Pancreas (tissue), 10 donors: ENCODE measurements at places on chromosomes 2 and 18. TPM values are rescaled to one million over a fixed set of nuclear protein-coding genes. Genes with fewer than 3 reads are reported as not detected.

GRCh38 chr2:178910005-178910404 lies 102.8 kb upstream of the TTN start:
- H3K4me3 ChIP-seq, result no peak overlapping the region
- H3K27me3 ChIP-seq, result no peaks in the 10 kb centered on the region
- DNase-seq, result no peak
- no peak overlapping the region for H3K27ac ChIP-seq

DNA sequence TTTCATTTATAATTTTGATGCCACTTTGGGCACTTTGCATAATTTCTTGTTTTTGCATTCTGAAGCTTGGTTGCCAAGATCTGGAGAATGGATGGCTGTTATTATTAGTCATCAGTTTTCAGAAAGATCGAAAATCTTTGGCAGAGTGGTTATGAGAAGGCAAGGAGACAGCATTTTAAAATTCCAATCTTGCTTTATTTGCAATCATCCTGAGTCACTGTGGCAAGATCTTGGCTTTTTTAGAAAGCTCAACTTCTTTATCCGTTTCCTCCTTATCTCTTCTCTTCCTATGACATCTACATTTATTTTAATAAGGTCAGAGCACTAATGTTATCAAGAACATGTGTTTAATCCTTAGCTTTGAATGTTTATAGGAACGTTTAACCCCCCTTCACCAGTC lies 31.1 kb upstream of the EIF2AK3 start:
- H3K4me1 ChIP-seq, result no peaks in the 10 kb centered on the region
- no peak overlapping the region for H3K27ac ChIP-seq
- no peaks in the 10 kb centered on the region for H3K27me3 ChIP-seq

DNA sequence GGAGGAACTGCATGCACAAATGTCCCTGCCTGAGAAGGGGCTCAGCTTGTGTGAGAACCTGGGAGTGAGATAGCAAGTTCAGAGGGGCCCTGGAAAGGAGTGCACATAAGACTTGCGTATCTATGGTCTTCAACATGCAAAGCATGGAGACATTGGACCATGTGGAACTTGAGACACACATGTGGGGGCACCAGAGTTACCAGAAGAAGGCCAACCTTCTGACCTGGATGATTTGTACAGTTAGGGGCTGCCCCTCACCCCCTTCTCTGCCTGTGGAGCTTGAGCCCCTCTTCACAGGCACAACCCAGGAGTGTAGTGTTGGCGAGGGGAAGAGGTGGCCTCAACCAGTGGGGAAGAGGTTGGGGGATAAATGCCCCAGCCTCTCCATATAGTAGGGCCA lies 165.0 kb upstream of the ARL4C start:
- DNase-seq, result no peak
- no peaks in the 10 kb centered on the region for H3K4me1 ChIP-seq
- H3K4me3 ChIP-seq, result no peak overlapping the region
- H3K27me3 ChIP-seq, result no peaks in the 10 kb centered on the region
- H3K36me3 ChIP-seq, result no peaks in the 10 kb centered on the region

- no peaks in the 10 kb centered on the region for H3K36me3 ChIP-seq
- no peak overlapping the region for H3K4me3 ChIP-seq
- no peak for DNase-seq
- H3K27me3 ChIP-seq, result no peaks in the 10 kb centered on the region
- peaks cover 6% of the 10 kb centered on the region for H3K4me1 ChIP-seq
Measured at GRCh38 chr2:65366595-65367125, 65.7 kb downstream of the SPRED2 start.

- no peaks in the 10 kb centered on the region for H3K36me3 ChIP-seq
- no peaks in the 10 kb centered on the region for H3K4me1 ChIP-seq
- H3K27me3 ChIP-seq, result no peaks in the 10 kb centered on the region
- no peak overlapping the region for H3K4me3 ChIP-seq
- DNase-seq, result no peak
Measured at GRCh38 chr18:44423814-44424644, 256.7 kb upstream of the SETBP1 start.

GRCh38 chr2:197356136-197356535 lies 45.6 kb upstream of the ANKRD44 start:
- no peak overlapping the region for H3K4me3 ChIP-seq
- H3K36me3 ChIP-seq, result no peaks in the 10 kb centered on the region
- H3K4me1 ChIP-seq, result no peaks in the 10 kb centered on the region
- H3K27me3 ChIP-seq, result no peaks in the 10 kb centered on the region

DNA sequence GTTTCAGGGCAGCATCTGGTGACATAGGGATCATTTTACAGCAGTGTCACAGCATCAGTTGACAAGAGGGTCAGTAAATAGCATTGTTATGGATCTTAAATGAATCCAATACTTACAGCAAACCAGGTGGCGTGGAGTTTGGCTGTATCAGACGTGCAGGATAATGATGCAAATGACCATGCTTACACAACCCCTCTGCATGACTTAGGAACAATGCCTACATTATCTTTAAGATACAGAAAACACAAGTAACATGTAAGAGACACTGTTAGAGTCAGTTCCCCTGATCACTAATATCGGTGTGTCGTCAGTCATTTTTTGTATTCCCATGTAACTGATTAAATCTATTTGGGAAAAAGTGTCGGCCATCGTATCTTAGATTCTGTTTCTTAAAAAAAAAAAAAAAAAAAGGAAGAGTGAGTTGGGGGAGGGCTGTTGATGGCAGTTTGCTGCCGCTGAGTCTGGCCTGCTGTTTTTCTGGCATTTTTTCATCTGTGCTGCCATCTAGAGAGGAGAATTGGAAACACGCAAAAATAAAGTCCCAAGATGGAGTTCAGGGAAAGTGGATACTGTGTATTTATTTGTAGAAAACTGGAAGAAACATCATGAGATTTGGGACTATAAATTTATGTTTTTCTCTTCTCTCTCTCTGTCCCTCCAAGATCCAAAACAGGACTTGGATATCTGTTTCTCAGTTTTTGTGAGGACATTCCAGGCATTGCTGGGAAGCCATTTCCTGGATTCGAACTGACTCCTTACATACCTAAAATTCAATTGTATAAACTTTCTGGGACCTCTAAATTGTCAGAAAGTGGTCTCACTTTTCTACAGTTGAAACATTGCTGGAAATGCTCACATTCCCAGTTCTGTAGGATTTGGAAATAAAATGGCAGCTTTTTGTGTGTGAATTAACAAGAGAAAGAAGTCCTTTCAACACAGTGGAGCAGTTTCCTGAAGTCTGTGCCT lies 60.3 kb upstream of the AGPS start:
- no peaks in the 10 kb centered on the region for H3K4me1 ChIP-seq
- no peak for DNase-seq
- H3K36me3 ChIP-seq, result no peaks in the 10 kb centered on the region
- H3K27me3 ChIP-seq, result no peaks in the 10 kb centered on the region
- no peak overlapping the region for H3K4me3 ChIP-seq

- no peak overlapping the region for H3K4me3 ChIP-seq
- H3K27ac ChIP-seq, result no peak overlapping the region
- DNase-seq, result no peak
- H3K36me3 ChIP-seq, result no peaks in the 10 kb centered on the region
- no peaks in the 10 kb centered on the region for H3K27me3 ChIP-seq
Measured at GRCh38 chr2:205868773-205869333, 186.6 kb downstream of the NRP2 start.

- H3K4me1 ChIP-seq, result no peaks in the 10 kb centered on the region
- no peaks in the 10 kb centered on the region for H3K27me3 ChIP-seq
- H3K27ac ChIP-seq, result no peak overlapping the region
- H3K4me3 ChIP-seq, result no peak overlapping the region
Measured at GRCh38 chr2:238912228-238912915, 64.5 kb downstream of the TWIST2 start.

DNA sequence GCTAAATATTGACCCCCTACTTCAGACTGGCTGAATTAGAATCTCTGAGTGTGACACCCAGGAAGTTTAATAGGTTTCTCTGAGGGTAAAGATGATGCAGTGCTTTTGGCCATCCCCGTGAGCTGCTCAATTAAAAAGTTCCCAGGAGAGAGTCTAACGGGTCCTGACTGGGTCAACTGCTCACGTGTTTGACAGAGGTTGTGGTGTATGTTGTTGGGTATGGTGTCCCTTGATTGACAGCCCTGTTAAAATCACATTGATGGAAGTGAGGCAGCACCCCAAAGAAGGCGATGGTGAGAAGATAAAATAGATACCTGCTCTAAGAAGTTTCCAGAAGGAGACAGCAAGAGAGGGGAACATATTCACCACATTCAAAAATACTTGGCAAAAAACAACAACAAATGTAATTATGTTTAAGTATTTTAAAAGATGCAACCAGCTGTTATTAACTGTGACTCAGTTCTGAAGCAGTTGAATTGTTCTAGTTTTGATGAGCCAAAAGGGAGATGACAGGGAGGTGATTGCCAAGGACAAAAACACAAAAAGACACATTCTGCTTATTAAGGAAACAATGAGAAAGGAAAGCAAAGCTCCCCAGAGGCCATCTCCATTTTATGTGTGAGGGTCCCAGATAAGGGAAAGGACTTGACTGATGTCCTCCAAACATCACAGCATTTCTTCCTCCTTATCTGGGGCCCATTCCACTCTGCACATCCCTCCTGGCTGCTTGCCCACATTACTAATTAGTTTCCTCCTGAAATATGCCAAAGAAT lies 11.5 kb upstream of the GMCL1 start:
- no peak for DNase-seq
- no peak overlapping the region for H3K27ac ChIP-seq
- H3K4me1 ChIP-seq, result no peaks in the 10 kb centered on the region
- H3K27me3 ChIP-seq, result no peaks in the 10 kb centered on the region
- no peak overlapping the region for H3K4me3 ChIP-seq

GRCh38 chr2:7272210-7272609 lies 355.0 kb downstream of the RNF144A start:
- no peaks in the 10 kb centered on the region for H3K27me3 ChIP-seq
- no peak overlapping the region for H3K4me3 ChIP-seq
- no peaks in the 10 kb centered on the region for H3K4me1 ChIP-seq
- H3K27ac ChIP-seq, result no peak overlapping the region
- no peak for DNase-seq

GRCh38 chr2:217326238-217327022 lies 466.6 kb upstream of the TNP1 start:
- no peaks in the 10 kb centered on the region for H3K27me3 ChIP-seq
- no peak overlapping the region for H3K4me3 ChIP-seq
- no peak for DNase-seq

- no peak for DNase-seq
- no peaks in the 10 kb centered on the region for H3K4me1 ChIP-seq
- H3K27ac ChIP-seq, result no peak overlapping the region
- no peaks in the 10 kb centered on the region for H3K36me3 ChIP-seq
- H3K4me3 ChIP-seq, result no peak overlapping the region
Measured at GRCh38 chr2:67994716-67995115, 68.1 kb downstream of the C1D start.

- H3K4me1 ChIP-seq, result peaks cover 6% of the 10 kb centered on the region
- no peak overlapping the region for H3K4me3 ChIP-seq
- no peaks in the 10 kb centered on the region for H3K27me3 ChIP-seq
- no peak for DNase-seq
Measured at GRCh38 chr2:223542501-223542900, 59.7 kb downstream of the SCG2 start.

- H3K4me1 ChIP-seq, result no peaks in the 10 kb centered on the region
- no peak overlapping the region for H3K4me3 ChIP-seq
Measured at GRCh38 chr2:60311524-60311923, 241.9 kb downstream of the BCL11A start.

DNA sequence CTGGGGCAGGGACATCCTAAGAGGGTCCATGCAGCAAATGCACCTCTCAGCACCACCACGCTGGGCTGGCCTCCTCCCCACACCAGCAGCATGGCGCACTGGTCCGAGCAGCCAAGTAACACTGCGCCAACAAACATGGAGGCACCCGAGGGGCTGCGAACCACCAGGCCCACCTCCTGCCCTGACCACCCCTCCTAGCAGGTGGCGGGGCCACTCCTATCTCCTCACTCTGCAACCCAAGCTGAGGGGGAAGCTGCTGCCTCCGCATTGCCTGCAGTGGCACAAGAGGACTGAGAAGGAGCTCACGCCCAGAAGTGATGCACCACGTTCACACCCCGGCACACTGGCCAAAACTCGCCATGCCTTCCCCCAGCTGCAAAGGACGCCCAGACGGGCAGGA lies 94.4 kb downstream of the EIPR1 start:
- H3K27ac ChIP-seq, result no peak overlapping the region
- H3K36me3 ChIP-seq, result no peaks in the 10 kb centered on the region
- DNase-seq, result no peak
- no peak overlapping the region for H3K4me3 ChIP-seq

DNA sequence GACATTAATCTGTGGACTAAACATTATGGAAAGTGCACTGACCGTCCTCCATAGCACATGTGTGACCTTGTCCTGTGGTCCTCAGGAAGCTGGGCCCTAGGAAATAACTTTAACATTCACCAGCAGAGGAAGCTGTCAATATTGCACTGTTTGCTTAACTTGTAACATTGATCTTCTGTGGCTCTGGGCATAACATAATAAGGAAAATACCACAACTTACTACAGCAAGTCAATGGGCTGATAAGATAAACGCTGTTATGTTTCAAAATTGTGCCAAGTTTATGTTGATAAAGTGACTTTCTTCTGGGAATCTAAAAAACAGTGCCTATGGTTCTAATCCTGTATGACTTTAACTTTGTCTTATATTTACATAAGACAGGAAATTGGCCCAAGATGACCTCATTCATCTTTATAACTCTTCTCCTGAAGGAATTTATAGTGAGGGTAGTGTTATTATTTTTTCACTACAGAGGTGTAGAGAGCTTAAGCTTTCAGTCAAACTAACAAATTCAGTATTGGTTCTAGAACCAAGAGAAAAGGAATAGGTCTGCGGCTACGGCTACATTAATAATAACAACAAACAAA lies 113.7 kb upstream of the MAP4K3 start:
- no peaks in the 10 kb centered on the region for H3K36me3 ChIP-seq
- H3K4me3 ChIP-seq, result no peak overlapping the region
- H3K27ac ChIP-seq, result no peak overlapping the region
- peaks cover 28% of the 10 kb centered on the region for H3K4me1 ChIP-seq
- no peaks in the 10 kb centered on the region for H3K27me3 ChIP-seq

- H3K4me1 ChIP-seq, result peaks cover 20% of the 10 kb centered on the region
- no peak overlapping the region for H3K4me3 ChIP-seq
- H3K36me3 ChIP-seq, result no peaks in the 10 kb centered on the region
- H3K27me3 ChIP-seq, result no peaks in the 10 kb centered on the region
Measured at GRCh38 chr2:27773959-27774358, 2.4 kb downstream of the MRPL33 start.

Gene KCNG2
- total RNA-seq, result not detected

Gene C2orf15
- total RNA-seq, result 0.63 TPM

Gene IL18R1
- total RNA-seq, result 0.67 TPM

Gene WNT6
- total RNA-seq, result not detected

Gene ADRA2B
- total RNA-seq, result 0.38 TPM

Gene ABCB11
- not detected for total RNA-seq

Gene NTSR2
- total RNA-seq, result not detected
